ENCODE measurements at places on chromosomes 2 and 18.

DNA sequence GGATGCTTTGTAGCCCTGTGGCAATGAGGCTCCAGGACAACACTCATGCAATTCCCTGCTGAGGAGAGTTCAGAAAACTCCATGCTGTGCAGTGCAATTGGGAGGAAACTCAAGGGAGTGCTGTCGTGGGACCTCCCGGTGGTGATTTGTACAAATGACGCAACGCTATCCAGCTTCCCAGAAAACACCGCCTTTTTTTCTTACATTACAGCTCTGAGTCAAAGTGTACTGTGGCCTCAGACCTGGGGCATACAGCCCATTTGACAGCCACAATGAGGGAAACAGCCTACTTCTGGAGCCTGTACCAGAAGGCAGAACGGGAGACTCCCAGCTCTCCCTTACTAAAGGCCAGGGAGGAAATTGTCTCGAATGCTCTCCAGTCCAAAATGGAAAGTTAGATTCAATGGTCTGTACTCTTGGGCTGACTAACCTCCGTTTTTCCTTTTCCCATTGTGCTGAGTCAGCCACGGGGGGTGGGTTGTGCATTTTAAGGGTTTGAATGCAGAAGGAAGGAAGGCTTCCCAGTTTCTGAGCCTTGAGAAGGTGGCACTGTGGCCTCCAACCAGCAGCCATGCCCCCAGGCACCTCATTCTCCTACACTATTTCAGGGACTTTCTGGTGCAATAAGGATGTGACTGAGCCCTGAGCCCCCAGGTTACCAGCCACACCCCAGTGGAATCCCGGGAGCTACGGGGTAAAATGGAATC, 16.4 kb upstream of the CYP1B1 start:
- peak; percentile 44 for ATAC-seq

DNA sequence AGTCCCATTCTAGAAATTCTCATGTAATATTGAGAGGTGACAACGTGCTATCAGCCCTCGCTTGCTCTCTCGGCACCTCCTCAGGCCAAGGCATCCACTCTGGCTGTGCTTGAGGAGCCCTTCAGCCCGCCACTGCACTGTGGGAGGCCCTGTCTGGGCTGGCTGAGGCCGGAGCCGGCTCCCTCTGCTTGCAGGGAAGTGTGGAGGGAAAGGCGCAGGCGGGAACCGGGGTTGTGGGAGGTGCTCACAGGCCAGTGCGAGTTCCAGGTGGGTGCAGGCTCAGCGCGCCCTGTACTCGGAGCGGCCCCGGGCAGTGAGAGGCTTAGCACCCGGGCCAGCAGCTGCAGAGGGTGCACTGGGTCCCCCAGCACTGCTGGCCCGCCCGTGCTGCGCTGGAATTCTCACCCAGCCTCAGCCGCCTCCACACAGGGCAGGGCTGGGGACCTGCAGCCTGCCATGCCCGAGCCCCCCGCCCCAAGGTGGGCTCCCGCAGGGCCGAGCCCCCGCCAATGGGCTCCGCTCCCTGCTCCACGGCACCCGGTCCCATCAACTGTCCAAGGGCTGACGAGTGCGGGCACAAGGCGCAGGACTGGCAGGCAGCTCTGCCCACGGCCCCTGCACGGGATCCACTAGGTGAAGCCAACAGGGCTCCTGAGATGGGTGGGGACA, 1680.6 kb upstream of the LRRTM1 start:
- no peak for ATAC-seq

DNA sequence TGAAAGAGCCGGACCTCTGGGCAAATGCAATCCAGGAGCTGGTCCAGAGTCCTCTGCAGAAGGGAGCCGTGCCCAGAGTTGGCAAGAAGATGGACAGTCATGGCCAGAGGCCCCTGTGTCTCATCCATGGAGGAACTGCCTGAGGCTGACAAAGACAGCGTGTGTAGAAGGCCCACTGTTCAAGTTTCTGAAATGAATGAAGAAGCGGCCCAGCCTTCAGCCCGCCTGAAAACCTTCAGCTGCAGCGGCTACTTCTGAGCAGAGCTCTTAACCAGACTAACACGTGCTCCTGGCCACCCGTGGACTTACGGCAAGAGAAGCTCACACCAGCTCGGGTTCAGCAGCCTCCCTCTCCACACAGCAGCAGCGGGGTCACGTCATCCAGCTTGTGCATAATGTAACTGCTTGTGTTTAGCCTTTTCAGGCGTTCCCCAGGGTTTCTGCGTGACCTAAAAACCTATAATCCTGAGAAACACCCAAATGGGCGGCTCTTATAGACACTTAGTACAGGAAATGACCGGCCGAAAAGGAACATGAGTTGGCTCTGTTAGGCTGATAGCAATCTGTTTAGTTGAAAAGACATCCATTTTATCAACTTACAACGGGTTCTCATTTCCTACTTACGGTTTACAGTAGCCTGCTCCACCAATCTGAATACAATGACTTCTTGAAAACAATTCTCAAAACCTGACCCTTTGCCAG, at the start of gene FAM124B:
Gene FAM124B, minus strand, starts transcription at position 467 of the 702 bp plus-strand sequence. Its CDS starts 339 bp downstream, at position 128.
- peak; percentile 57 for ATAC-seq

GRCh38 chr2:197839327-197839726, 34.9 kb downstream of the PLCL1 start:
- no peak for ATAC-seq

DNA sequence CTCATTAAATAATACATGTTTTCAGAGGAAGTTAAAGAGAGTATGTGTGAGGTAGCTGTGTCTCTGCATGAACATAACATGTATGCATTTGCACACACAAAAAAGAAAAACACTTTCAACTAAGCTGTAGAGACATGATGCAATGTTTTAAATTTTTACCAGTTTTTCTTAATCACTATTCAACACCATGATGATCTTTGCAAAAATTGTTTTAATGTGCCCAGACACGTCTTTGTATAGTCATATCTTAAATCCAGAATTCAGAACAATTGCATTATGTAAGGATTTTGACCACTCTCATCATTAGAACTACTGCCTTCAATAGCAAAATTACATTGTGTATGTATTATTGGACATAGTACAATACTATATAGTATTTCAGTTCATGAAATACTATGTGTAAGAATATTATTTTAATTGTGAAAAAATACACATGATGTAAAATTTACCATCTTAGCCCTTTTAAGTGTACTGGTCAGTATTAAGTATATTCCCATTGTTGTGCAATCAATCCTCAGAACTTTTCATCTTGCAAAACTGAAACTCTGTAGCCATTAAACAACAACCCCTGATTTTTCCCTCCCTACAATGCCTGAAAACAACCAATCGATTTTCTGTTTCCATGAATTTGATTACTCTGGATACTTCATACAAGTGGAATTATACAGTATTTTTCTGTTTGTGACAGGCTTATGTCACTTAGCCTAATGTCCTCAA, 104.5 kb upstream of the ACVR2A start:
- ATAC-seq, result peak; percentile 37

GRCh38 chr2:71224935-71225334, 2.0 kb downstream of the PAIP2B start:
- ATAC-seq, result no peak

- no peak for ATAC-seq
These were observed 1.1 kb downstream of the HADHB start for GRCh38 chr2:26245810-26246209.

DNA sequence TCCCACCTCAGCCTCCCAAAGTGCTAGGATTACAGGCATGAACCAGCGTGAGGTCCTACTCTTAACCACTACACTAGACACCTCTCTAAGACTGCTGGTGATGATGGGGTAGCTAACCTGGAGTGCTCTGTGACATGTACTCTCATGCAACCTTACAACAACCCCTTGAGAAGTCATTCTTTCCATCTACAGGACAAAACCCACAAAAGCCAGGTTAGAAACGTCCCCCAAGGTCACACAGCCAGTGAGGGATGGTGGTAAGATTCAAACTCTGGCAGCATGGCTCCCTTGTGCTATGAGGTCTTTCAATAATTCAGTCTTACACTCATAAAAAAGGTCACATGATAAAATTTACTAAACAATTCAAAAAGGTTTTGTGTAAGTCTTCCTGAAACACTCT, 94.8 kb upstream of the SERTAD2 start:
- ATAC-seq, result no peak

GRCh38 chr2:212037062-212037461, 501.5 kb downstream of the ERBB4 start:
- no peak for ATAC-seq

- ATAC-seq, result no peak
These were observed 588.4 kb downstream of the SLC4A3 start for GRCh38 chr2:220215785-220216184.

- ATAC-seq, result no peak
These were observed 177.7 kb downstream of the SEPTIN10 start for GRCh38 chr2:109435901-109436598.

DNA sequence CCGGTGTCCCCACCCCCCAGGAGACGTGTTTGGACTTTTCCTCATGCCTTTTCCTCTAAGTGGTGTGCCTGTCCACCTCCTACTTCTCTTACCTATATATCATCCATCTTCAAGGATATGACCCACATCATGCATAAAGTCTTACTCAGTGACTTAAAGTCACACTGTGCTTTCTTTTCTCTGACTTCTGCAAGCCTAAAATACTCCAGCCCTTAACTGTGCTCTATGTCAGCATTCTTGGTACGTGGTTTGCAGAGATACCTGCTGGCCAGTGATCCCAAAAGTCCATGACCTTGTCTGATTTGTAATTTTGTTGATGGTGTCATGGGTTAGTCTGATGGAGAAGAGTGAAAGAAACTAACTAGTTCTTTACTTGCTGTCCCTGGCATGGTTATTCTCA, 393.6 kb upstream of the NRP2 start:
- ATAC-seq, result no peak
